A549 treated with ZK216348 at 1 μM for 4 hours (cell line): ENCODE measurements at places on chromosomes 12 and 14. TPM values are rescaled to one million over a fixed set of nuclear protein-coding genes. Genes with fewer than 3 reads are reported as not detected.

The VPS29 gene
- 135 to 187 TPM (median 154 TPM) in 5 replicates for total RNA-seq

The HOXC5 gene
- 0.39 to 0.60 TPM (median 0.53 TPM) in 5 replicates for total RNA-seq

The KNTC1 gene
- 21.2 to 24.4 TPM (median 22.5 TPM) in 5 replicates for total RNA-seq

The SPTB gene
- total RNA-seq = 0.91 to 1.6 TPM (median 1.4 TPM) in 5 replicates

The CLEC7A gene
- not detected in 5 replicates for total RNA-seq

The TSPAN9 gene
- total RNA-seq = 23.0 to 50.7 TPM (median 43.2 TPM) in 5 replicates

The KRT83 gene
- total RNA-seq = 2.9 to 6.1 TPM (median 5.1 TPM) in 5 replicates

The HOXC12 gene
- total RNA-seq = not detected in 5 replicates

The MIA2 gene
- total RNA-seq = 18.0 to 23.9 TPM (median 21.8 TPM) in 5 replicates

The MIPOL1 gene
- total RNA-seq = 1.6 to 5.2 TPM (median 2.7 TPM) in 5 replicates

The FOXA1 gene
- 5.3 to 10.3 TPM (median 8.2 TPM) in 5 replicates for total RNA-seq

The LRP1-AS gene
- total RNA-seq = not detected in 5 replicates

The CPNE6 gene
- total RNA-seq = not detected in 5 replicates

The PROX2 gene
- total RNA-seq = not detected in 5 replicates

The CCDC197 gene
- not detected in 5 replicates for total RNA-seq

The OTUB2 gene
- total RNA-seq = 3.1 to 4.8 TPM (median 3.8 TPM) in 5 replicates

The PLEKHD1 gene
- 0.05 TPM in 2 of 5 replicates, not detected in the others for total RNA-seq

The PRICKLE1 gene
- 0.58 to 1.4 TPM (median 0.91 TPM) in 5 replicates for total RNA-seq

The PRORP gene
- 28.2 to 39.0 TPM (median 35.8 TPM) in 5 replicates for total RNA-seq

The DHRS2 gene
- 5.0 to 9.9 TPM (median 7.3 TPM) in 5 replicates for total RNA-seq

The OR10P1 gene
- total RNA-seq = not detected in 5 replicates

The MGST1 gene
- 633 to 934 TPM (median 723 TPM) in 5 replicates for total RNA-seq

The DHRS7 gene
- 80.4 to 84.4 TPM (median 82.6 TPM) in 5 replicates for total RNA-seq

The ANKRD33 gene
- not detected in 5 replicates for total RNA-seq

The MMP19 gene
- total RNA-seq = 0.14 to 0.61 TPM (median 0.28 TPM) in 5 replicates

The EGLN3 gene
- total RNA-seq = 2.8 to 5.6 TPM (median 3.9 TPM) in 5 replicates

The KRT78 gene
- total RNA-seq = 0.24 TPM in 1 of 5 replicates, not detected in the others

The ALDH6A1 gene
- 1.6 to 2.4 TPM (median 2.1 TPM) in 5 replicates for total RNA-seq

The GPRC5D gene
- total RNA-seq = not detected in 5 replicates

The DLK1 gene
- total RNA-seq = 0.18 to 0.42 TPM (median 0.37 TPM) in 5 replicates

The DDX55 gene
- 30.7 to 36.3 TPM (median 33.3 TPM) in 5 replicates for total RNA-seq

The FGD6 gene
- 11.0 to 18.7 TPM (median 15.5 TPM) in 5 replicates for total RNA-seq

The PRB2 gene
- total RNA-seq = not detected in 5 replicates

The NTF3 gene
- not detected in 5 replicates for total RNA-seq

The FBLN5 gene
- 2.8 to 4.5 TPM (median 3.7 TPM) in 5 replicates for total RNA-seq

The MAP3K12 gene
- 6.7 to 19.4 TPM (median 16.0 TPM) in 5 replicates for total RNA-seq

The GLIPR1L1 gene
- total RNA-seq = not detected in 5 replicates

The SLC8B1 gene
- total RNA-seq = 6.5 to 12.0 TPM (median 9.3 TPM) in 5 replicates

The CRIP2 gene
- 88.9 to 214 TPM (median 186 TPM) in 5 replicates for total RNA-seq

The RNASE3 gene
- not detected in 5 replicates for total RNA-seq

The KLRC3 gene
- 0.35 TPM in 1 of 5 replicates, not detected in the others for total RNA-seq
